Stimulated activated naive CD8-positive, alpha-beta T cell treated with anti-CD3 and anti-CD28 coated beads, Interleukin-15, amount 100 ng/mL, for 72 hours (primary cell): ENCODE measurements at places on chromosomes 6 and 20.
A peak's percentile ranks its signal among the peaks of the same experiment; 100 is the strongest.

GRCh38 chr6:103707596-103708325, 1152.0 kb downstream of the HACE1 start:
- no peak for DNase-seq

DNA sequence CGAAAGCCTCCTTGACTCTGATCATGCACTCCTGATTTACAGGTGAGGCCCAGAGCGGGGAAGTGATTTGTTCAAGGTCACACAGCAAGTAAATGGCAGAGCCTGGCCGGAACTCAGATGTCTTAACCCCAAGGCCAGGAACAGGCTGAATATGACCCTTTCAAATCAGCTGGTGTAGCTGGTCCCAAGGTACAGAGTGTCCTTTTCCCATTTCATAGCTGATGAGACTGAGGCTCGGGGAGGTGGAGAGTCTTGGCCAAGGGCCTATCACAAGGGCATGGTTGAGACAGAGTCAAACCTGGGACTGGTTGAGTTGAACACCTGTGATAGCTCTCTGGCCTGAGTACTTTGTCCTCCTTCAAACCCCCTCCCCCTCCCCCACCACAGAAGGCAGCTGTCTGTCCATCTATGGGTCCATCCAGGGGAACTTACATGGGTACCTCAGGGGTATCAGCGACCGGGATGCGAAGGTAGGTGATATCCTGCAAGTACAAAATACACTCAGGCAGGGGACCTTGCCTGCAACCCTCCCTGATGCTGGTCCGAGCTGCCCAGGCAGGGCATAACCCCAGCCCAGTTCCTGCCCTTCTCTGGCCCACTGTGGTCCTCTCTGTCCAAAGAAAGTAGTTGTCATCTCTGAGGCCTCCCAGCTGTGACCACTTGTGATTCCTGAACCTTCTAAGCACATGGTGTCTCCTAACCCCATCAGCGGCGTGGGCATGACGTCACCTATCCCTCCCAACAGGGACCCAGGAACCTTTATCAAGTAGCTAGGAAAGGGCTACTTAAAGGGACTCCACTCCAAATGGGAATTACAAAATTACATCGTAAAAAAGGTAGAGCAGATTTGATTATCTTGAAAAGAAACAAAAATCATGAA, 5.6 kb downstream of the DUSP15 start:
- DNase-seq = no peak

- no peak for DNase-seq
These were observed 634 bp downstream of the HSF2 start for GRCh38 chr6:122400121-122400450.

GRCh38 chr6:21587961-21588480, 5.5 kb upstream of the SOX4 start:
- peak; percentile 38 for DNase-seq

- DNase-seq = no peak
These were observed 8.1 kb downstream of the CAPN11 start for GRCh38 chr6:44166591-44167184.

- no peak for DNase-seq
These were observed 122.0 kb downstream of the GFRAL start for GRCh38 chr6:55449225-55449624.

DNA sequence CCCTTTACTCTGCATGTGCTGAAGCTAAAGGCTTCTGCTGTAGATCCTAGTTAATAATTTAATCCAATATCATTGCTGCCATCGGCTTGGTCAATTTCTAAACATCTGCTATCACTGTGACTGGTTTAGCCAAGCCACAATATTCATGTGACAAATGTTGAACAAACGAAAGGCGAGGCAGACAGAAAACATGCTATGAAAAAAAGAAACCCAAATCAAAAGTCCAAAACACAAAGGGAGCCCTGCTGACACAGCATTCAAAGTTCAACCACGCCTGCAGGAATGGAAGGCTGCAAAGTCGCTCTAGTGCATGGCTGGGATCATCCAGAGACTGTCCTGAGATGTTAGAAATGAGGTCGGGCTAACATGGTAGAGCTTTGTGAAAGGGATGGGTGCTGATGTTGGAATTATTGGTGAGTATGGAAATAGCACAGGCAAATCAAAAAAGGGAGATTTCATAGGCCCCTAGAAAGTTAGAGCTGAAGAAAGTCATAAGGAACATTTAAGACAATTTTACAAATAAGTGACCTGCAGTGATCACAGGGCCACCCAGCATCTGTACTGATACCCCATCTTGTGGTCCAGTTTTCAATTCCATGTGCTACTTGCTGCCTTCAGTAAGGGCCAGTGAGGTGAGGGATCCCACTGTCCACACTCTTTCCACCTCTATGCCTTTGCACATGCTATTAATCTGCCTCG, 8.8 kb upstream of the NHSL1 start:
- no peak for DNase-seq

GRCh38 chr20:37345339-37346235, at the start of gene SRC:
Gene SRC (plus strand): TSS chr20:37346140. CDS start chr20:37384154, 38,014 bp downstream.
- DNase-seq = peak; percentile 35

- DNase-seq = no peak
These were observed 195.4 kb downstream of the HIVEP2 start for GRCh38 chr6:142749556-142749955.

GRCh38 chr20:19777981-19778380, 19.9 kb downstream of the RIN2 start:
- DNase-seq = no peak

- no peak for DNase-seq
These were observed 22.8 kb downstream of the SRSF3 start for GRCh38 chr6:36616893-36617521.

DNA sequence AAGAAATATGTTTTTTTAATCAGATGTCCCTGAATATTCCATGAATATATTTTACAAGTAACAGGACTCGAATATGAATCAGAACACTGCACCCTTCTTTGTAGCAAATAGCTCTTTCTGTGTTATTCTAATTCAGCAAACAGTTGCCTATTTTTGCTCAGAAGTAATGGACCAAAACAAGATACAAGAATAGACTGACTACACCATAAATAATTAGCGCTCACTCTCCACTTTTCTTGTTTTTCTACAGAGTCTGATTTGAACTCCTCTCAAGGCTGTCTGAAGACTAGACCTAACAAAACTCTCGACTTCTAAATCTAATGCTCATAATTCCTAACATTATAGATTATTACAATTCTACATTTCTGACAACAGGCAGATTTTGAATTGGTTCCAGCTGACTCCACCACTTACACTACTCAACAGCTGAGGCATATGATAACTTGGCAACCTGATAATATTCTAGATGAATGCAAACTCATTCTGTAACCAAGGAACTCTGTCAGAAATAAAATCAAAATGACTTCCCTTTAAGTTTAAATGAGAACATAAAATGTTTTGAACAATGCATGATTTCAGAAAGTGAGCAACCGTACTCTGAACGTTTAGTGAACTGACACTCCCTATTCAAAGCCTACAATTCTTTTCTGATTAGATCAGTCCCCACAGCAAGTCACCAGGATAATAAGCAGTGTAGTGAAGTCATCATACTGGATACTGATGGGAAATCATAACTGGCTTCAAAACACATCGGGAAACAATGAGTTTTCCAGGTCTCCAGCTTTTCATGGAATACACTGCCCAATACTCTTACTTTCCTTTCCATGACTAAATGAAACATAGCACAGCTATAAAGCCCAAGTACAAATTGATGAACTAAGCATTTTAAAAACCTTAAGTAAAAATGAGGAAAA, 114.2 kb upstream of the BEND6 start:
- DNase-seq = no peak

DNA sequence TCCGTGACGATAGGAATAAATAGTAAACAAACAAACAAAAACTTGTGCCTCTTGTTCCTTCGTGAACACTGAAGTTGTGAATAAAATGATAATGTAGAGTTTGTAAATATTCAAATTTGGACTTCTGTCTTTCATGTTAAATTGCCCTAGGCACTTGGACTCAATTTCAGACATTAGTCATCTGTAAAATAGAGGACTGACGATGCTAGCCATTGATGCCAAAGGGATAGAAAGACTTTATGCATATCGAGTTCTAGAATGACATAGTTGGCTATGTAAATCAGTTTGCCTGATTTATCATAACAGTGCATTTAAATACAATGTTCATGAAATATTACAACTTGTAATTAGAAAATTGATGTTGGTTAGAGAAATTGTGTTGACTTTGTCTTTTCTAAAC, 45.9 kb upstream of the FLRT3 start:
- no peak for DNase-seq

- no peak for DNase-seq
These were observed 56.1 kb upstream of the CCN6 start for GRCh38 chr6:111997853-111998208.

- DNase-seq = no peak
These were observed 223.6 kb downstream of the OGFRL1 start for GRCh38 chr6:71512256-71512655.

GRCh38 chr6:7378740-7379139, 10.8 kb downstream of the CAGE1 start:
- no peak for DNase-seq

DNA sequence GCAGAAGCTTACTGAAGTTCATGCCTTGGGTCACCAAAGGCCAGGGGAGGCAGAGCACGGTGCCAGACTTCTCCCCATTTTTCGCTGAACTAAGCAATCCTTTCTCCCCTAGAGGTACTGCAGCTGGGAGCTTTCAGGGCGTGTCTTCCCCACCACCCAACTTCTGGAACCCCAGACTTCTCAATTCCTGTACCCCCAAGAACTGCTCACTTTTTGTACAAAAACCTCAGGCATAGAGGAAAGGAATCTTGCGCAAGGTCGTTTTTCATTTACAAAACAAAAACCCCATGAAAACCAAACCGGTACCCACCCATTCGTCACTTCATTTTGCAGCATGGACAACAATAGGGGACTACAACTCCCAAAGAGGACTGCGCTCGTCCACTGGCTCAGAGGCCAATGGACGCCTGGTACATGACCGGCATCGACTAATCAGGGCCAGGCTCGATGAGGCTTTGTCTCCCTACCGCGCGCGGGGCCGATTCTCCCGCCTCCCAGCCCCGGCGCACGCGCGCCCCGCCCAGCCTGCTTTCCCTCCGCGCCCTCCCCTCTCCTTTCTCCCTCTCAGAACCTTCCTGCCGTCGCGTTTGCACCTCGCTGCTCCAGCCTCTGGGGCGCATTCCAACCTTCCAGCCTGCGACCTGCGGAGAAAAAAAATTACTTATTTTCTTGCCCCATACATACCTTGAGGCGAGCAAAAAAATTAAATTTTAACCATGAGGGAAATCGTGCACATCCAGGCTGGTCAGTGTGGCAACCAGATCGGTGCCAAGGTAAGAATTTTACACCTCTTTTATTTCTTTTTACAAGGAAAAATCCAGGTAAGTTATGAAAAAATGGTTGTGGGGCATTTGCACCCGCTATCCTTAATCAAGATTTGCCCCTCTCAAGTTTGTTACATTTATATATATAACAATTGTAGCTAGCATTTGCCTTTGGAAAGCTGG, at the start of gene TUBB:
TSS of gene TUBB (plus strand) at position 562 of the 947 bp plus-strand sequence. CDS start at position 717, 155 bp downstream.
- peak; percentile 91 for DNase-seq

GRCh38 chr20:57387945-57388371, 3.2 kb upstream of the RBM38 start:
- DNase-seq = no peak

- no peak for DNase-seq
These were observed 393.7 kb downstream of the ZFAND3 start for GRCh38 chr6:38213251-38213658.

DNA sequence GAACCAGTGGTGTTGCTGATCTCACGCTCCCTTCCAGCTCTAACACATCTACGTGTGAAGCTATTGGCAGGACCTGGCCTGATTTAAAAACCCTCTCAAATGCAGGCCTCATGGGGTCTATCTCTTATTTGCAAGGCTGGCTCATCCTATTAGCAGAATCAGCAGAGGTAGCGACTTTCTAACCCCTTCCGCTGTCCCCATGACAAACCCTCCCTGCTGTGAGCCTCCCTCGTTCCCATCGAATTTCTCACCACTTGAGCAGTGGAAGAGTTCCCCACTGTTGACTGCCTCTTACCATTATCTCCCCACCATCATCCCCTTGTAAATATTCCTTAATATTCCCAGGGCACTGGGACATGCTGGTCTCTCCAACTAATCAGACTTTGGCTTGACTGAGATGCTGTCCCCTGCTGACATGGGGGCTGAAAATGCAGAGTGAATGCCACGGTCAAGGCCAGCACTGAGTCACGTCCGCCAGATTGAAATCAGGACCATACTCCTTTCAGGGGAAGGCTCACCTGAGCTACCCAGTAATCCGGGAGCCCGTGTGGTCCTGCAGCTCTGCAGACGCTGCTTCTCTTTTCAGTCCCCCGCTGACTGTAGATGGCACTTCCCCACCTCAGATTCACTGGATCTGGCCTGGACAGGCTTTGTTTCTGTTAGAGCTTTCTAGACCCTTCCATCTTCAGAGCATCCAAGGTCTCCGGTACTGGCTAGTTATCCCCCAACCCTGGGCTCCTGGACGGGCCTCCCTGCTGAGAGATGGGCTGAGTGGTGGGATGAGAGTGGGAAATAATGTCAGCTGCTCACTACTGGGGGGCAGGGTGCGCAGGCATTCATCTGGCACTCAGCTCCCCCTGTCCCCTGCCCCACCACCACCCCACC, 23.1 kb downstream of the AAR2 start:
- no peak for DNase-seq

- peak; percentile 62 for DNase-seq
These were observed 125.2 kb downstream of the HIVEP2 start for GRCh38 chr6:142819603-142820337.

GRCh38 chr6:169984181-169985120, 233.0 kb downstream of the ERMARD start:
- no peak for DNase-seq

DNA sequence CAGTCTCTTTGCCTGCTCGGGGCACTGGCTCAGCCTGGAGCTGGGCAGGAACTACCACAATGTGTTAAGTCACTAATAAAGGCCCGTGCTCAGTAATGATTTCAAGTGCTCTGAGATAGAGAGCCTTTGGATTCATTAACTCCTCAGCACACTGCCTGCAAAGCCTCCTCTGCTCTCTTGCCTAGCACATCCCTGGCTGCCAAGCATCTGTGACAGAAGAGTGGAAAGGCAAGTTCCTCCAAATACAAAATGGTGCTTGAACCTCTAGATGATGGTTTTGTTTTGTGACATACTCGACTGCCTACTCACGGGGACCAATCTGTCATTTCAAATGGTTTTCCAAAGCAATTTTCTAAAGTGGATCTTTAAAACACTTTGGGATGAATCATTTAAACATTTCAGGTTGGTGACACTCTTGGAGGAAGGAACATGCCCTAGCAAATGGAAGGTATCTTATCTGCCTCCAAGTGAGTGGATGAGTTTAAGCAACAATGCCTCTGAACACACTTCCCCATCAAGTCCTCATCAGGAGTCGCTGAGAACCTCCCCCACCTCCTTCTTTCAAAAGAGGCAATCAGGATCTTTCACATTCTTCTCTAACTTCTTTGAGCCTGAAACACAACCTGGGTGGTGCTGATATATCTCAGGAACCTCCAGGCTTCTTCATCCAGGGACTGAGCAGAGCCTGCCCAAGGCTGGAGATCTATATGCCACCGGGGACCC, 35.8 kb downstream of the METTL24 start:
- no peak for DNase-seq

- no peak for DNase-seq
These were observed 18.8 kb upstream of the EFCAB8 start for GRCh38 chr20:32839982-32840285.
